Memory B cell (primary cell): ENCODE measurements at places on chromosomes 3 and 15.

DNA sequence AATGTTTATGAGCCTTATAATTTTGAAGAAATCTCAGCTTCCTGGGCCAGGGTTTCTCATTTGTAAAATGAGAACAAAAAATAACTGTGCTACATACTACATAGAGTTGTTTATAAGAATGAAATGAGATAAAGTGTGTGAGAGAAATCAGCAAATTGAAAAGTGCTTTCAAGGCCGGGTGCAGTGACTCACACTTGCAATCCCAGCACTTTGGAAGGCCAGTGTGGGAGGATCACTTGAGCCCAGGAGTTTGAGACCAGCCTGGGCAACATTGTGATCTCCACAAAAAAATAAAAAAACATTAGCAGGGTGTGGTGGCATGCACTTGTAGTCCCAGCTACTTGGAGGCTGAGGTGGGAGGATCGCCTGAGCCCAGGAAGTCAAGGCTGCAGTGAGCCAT, 22.4 kb downstream of the FOXB1 start:
- DNase-seq, result no peak

- no peak for DNase-seq
These were observed 157.7 kb downstream of the RPLP1 start for GRCh38 chr15:69610277-69610676.

- DNase-seq, result no peak
These were observed 148.8 kb downstream of the GABRG3 start for GRCh38 chr15:27119695-27120266.

DNA sequence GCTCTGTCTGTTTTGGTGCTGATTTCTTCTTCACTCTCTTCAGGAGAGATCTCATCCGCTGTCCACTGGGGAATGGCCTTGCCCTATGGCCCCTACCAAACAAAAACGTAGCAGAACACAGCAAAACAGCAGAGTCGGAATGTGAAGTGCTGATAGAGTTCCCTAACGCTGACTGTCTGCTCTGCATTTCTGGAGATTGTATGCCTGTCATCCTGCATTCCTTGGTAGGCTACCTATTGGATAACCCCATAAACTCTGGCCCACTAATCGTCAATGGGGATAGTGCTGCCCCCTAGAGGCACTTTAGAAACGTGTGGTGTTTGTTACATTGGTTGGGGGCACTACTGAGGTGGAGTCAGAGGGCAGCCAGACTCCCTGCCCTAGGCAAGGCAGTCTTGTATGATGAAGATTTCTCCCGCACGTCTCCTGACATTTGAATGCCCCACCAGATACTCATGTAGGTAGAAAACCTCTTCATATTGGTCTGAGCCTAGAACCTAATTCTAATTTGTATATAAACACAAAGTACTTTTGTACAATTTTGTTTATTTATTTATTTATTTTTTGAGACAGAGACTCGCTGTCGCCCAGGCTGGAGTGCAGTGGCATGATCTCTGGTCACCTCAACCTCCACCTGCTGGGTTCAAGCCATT, 15.6 kb upstream of the MAGEF1 start:
- peak; percentile 48 for DNase-seq

GRCh38 chr3:121660356-121661171, at the start of gene HCLS1:
HCLS1 (minus strand) TSS chr3:121660903; CDS start chr3:121658347, 2,556 bp downstream.
- DNase-seq, result peak; percentile 74

GRCh38 chr3:142251951-142252350, 26.6 kb upstream of the GK5 start:
- no peak for DNase-seq

DNA sequence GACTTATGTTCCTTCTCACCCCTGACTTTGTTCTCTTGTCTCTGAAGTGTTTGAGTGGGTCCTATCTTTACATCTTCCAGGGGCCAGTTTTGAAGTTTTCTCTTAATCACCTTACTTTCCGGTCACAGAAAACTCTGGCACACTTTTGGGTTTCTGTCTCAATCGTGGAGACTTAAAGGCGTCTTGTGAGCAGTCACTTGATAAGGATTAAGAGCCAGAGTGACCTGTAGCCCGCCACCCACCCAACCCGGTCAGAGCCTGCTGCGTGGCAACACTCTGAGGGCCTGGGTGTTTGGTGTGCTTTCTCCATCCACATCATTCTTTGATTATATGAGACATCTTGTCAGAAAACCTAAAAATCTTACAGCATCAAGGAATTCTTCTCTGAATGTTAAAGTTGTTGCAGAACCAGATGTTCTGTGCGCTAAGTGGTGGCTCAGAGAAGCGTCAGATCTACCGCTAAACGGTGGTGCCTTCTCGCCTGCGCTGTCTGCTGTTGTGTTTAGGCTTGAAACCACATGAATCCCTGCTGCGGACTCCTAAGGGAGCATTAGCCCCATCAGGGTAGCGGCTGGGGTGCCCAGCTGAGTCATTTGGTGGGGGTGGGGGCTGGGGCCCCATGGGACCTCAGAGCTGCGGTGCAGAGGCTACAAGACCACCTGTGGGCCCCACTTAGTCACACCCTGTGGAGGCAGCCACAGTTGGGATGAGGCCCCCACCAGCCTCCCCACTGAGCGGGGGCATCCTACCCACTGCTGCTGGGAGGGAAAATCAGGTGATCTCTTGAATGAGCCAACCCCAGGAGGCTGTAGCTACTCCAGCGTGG, 158.7 kb upstream of the BHLHE40 start:
- DNase-seq, result no peak

DNA sequence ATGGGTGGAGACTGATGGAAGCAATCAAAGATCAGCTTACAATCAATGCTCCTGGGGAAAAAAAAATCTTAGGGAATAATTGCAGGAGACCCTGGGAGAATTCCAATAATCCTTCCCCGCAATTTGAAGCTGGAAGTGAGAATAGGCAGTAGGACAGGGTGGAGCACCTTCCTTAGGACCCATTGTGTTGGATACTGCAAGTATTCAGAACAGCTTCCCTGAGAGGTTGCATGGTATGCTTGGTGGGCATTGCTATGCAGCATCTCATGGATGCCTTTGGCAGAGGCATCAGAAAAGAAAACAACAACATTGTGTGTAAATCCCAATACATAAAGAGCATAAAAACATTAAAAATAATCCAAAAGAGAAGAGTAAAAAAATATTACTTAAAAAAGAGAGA, 24.6 kb upstream of the DUT start:
- DNase-seq, result no peak

- no peak for DNase-seq
These were observed 402 bp downstream of the WWTR1 start for GRCh38 chr3:149657321-149657925.
